ENCODE measurements at places on chromosomes 2 and 18. TPM values are rescaled to one million over a fixed set of nuclear protein-coding genes. Genes with fewer than 3 reads are reported as not detected.
A peak's percentile ranks its signal among the peaks of the same experiment; 100 is the strongest.

GRCh38 chr2:135948642-135949355, 36.6 kb downstream of the DARS1 start:
- peak; percentile 83 for DNase-seq

DNA sequence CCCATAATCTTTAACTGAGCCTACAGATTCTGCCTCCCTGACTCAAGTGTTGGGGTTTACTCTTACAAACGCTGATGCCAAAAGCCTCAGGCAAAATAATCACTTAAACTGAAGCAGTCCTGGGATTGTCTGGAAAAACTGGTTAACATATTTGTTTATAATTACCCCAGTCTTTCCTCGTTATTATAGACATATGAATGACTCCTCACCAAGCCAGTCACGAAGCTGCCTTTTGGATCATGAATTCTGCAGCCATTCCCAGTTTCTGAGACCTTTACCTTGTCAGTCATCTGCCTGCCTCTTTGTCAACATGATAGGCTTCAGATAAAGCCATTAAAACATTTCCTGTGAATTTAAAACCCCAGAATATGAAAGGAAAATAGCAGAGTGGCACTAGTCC, 46.4 kb downstream of the MREG start:
- peak; percentile 13 for DNase-seq

GRCh38 chr2:40041422-40042382, 262.6 kb upstream of the THUMPD2 start:
- DNase-seq = peak; percentile 94

GRCh38 chr2:20635113-20635510, 15.8 kb downstream of the HS1BP3 start:
- no peak for DNase-seq

DNA sequence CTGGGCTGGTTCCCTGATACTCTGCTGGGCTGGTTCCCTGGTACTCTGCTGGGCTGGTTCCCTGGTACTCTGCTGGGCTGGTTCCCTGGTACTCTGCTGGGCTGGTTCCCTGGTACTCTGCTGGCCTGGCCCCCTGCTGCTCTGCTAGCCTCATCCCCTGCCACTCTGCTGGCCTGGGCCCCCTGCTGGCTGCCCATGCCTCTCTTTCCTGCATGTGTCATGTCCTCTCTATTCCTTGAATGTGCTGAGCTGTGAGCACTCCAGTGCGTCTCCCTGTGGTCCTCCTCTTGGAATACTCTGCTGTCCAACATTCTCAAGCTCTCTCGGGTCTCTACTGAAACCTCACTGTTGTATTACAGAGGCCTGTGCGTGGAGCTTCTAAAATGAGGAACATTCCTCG, 216.3 kb downstream of the RNF144A start:
- no peak for DNase-seq

- DNase-seq = no peak
These were observed 54.5 kb downstream of the SLC39A10 start for GRCh38 chr2:195711478-195711877.

DNA sequence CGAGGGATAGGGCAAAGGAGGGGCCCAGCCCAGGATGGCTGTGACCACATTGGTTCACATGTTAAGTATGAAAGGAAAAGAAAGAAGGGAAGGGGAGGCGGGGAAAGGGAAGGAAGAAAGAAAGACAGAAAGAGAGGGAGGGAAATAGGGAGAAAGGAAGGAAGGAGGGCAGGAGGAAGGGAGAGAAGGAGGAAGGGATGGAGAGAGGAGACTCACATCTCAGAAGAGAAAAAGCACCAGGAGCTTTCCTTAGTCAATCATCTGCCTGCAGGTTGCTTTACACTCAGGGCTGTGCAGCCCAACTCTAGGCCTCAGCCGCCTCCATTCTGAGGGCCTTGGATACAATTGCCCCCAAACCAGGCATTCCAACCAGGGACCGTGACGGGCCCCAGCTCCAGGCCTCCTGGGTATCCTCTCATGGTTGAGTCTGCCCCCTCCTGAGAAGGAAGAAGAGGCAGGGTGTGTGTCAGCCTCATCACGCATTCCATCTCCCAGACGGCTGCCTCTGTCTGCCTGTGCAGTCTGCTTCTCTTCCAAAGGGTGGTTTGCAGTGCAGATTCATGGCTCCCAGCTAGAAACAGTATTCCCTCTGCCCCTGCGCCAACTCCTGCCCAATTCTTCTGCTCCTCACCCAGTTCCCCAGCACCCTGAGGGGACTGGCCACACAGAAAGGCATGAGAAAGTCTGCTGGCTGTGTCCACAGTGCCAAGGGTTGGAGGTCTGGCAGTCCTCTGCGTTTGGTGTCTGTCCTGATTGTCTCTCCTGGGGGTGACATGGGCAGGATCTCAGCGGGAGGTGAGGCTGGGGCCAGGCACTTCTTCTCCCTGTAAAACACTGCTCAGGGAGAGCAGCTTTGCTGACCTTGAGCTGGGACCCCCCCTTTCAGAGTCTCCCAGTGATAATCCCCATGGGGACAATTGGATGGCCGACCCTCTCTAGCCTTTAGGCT, 163.3 kb downstream of the SMAD7 start:
- peak; percentile 23 for DNase-seq

DNA sequence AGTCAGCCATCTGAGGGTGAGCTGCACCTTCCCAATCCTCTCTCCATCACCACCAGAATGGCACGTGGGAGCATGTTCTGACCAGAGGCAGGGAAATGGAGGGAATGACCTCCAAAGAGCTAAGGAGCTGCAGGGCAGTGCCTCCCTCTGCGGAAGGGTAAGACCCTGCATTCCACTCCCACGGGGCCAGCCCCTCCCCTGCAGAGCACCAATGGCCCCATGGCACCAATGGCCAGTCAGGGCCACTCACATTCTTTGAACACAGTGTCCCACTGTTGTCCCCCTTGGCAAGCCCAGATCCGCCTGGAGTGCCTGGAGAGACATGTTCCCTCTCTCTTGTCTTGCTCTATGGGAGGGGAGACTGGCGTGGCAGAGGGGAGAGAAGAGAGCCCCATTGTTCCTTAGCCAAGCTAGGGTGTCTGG, 164.4 kb downstream of the TNS1 start:
- no peak for DNase-seq

DNA sequence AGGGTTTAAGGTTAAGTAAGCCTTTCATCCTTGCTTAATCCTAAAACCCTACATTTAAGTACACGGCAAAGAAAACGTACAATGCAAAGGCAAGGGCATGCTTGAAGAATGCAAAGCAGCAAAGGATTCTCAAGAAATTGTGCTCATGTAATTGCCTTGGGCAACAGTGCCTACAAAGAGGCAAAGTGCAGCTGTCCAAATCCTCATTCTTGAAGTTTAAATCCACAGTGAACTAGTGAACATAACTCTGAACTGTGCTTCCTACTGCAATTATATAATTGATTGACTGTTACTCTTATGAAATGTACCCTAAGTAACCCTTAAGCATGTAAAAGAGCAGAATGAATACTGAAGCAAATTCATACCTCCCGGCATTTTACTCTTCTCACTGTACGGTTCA, 85.4 kb downstream of the MAP3K20 start:
- peak; percentile 8 for DNase-seq

DNA sequence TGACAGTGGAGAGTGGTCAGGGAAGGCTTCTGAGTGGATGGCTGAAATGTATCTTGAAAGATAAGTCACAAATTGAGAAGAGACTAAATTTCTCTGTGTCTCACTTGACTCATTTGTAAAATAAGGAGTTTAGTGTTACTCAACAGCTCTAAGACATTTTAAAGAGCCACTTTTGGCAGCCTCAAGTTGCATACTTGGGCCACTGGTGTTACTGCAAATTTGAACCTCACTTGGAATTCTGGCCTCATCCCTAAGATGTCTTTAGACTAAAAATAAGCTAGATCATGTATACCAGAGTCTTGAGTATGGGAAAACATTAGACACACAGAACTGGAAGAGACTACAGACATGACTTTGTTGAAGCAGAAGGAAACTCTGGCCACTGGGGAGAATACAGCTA, 4.5 kb upstream of the MTLN start:
- no peak for DNase-seq

- no peak for DNase-seq
These were observed 324.1 kb downstream of the CCDC178 start for GRCh38 chr18:33116376-33116775.

- peak; percentile 17 for DNase-seq
These were observed 86.5 kb downstream of the CDCA7 start for GRCh38 chr2:173441222-173441621.

The PCARE gene
- total RNA-seq = not detected

The CFC1 gene
- not detected for total RNA-seq

The STAMBP gene
- 38.7 TPM for total RNA-seq

The RMDN2 gene
- total RNA-seq = 2.3 TPM
